ENCODE measurements at places on chromosomes 1 and 21.

GRCh38 chr1:205936846-205937586 lies 6.2 kb downstream of the SLC26A9 start:
- no peak for DNase-seq

DNA sequence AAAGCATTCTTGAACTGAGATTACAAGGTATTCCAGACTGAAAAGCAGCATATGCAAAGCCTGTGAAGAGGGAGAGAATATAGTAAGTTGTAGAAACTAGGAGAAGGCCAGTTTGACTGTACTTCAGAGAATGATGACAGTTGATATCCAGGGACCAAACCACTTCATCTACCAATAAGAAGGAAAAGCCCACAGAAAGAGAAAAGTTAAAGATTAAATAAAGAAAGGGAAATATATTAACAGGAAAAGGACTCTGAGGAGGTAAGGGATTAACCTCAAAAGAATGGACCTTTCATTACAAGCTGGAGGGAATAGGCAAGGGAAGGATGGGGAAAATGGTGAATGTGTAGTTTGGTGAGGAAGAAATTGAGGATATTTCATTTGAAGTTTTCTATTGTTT lies 180.2 kb upstream of the CACYBP start:
- no peak for DNase-seq

- DNase-seq: no peak
These were observed 88.3 kb downstream of the KCNJ6 start for GRCh38 chr21:37827913-37828312.

- DNase-seq: no peak
These were observed 356.5 kb downstream of the GPATCH2 start for GRCh38 chr1:217274416-217274815.

DNA sequence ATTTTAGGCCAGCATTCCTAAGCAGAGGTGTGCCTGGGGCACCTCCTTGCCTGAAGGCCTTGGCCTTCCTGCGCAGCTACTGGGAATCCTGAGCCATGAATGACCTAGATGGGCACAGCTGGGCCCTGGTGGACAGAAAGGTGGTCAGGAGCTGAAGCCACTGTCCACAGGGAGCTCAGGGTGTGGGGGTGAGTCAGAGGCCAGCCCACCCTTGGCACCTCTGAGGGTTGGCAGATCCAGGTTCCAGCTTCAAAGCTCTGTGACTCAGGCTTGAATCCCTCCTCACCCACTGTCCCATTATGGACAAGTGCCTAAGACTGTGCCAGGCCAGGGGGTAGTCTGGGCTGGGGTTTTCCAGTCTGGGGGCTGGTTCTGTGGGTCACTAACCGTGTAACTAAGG lies 6.4 kb upstream of the EDN2 start:
- DNase-seq: no peak

DNA sequence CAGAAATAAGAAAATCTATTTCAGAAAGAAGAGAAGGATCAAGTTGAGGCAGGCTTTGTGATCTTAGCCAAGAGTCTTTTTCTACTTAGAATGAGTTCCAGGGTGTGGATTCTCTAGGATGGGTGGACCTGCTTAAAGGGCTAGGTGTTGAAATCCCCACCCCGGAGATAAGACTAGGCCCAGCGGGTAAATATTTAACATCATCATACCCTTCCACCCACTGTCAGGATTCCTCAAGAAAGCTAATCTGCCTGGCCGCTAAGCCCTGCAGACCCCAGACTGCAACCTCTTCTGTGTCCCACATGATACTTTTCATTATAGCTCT lies 5.8 kb downstream of the IGSF9 start:
- DNase-seq: no peak

DNA sequence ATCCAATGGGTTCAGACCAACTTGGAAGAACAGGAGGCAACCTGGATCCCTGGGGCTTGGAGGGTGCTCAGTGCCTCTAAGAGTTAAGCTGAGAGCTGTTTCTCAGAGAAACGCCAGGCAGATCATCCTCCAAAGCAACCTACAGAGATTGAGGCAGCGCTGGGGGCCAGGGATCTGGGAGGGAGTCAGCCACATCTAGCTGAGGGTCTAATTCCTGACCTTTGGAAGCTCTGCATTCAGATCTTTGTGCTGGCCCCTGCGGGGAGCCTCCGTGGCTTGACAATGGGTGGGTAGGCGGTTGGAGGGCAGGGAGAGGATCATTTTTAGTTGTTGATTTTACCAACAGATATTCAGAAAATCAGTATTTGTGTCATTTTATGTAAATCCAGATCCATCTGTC lies 79.3 kb downstream of the DDX20 start:
- DNase-seq: no peak

- no peak for DNase-seq
These were observed 3.9 kb downstream of the CD1B start for GRCh38 chr1:158327481-158327880.

GRCh38 chr1:14745789-14746188 lies 147.3 kb downstream of the KAZN start:
- DNase-seq: no peak

GRCh38 chr1:182608845-182609610 lies 4.8 kb upstream of the RGS16 start:
- DNase-seq: no peak

DNA sequence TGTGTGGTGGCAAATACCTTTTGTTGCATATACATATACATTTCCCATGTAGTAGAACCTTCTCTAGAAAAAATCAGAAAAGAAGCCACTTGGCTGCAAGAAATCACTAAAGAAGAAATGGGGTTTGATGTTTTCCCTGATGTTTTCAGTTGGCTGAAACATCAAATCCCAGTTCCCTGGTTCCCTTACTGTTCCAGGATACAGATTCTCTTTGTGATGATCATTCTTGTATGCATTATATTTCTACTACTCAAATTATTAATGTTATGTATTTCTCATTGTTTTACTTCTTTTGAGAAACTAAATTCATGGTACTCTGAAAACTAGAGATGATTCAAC lies 7.6 kb downstream of the RNU1-2 start:
- no peak for DNase-seq

- no peak for DNase-seq
These were observed 53.8 kb downstream of the LYPLAL1 start for GRCh38 chr1:219227360-219228057.

DNA sequence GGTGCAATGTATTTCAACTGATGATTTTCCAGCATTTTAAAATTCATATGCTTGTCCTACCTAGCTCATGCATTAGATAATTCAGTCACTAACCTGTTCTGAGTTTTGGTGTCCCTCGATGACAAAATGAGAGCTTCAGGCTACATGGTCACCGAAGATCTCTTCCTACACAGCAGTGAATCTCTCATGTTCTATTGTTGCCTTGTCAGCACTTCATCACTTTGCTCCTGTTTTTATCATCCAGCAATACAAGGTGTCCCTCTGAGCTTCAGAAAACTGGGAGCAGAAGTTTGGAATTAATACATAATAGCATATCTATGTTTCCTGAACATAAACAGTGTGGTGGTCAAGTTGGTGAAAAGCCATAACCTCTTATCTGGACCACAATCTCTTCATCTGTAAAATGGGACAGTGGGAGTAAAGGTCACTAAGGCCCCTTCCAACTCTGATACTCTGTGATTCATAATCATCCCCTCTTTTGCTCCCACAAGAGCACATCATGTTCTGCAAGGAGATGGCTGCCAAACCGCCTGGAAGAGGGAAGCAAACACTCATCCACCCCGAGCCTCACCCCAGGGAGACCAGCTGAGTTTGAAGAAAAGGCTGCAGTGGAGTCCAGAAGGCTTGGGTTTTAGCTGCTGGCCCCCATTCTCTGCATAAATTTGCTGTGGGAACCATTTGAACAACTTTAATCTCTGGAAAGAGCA lies 137.9 kb upstream of the F3 start:
- DNase-seq: no peak

DNA sequence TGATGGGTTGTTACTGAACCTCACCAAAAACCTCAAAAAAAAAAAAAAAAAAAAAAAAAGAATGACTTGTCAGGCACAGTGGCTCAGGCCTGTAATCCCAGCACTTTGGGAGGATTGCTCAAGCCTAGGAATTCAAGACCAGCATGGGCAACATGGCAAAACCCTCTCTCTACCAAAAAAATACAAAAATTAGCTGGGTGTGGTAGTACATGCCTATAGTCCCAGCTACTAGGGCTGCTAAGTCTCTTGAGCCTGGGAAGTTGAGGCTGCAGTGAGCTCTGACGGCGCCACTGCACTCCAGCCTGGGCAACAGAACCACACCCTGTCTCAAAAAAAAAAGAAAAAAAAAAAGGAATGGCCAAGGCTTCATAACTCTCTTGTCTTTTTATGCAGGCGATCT lies 11.1 kb downstream of the CHAF1B start:
- DNase-seq: no peak

DNA sequence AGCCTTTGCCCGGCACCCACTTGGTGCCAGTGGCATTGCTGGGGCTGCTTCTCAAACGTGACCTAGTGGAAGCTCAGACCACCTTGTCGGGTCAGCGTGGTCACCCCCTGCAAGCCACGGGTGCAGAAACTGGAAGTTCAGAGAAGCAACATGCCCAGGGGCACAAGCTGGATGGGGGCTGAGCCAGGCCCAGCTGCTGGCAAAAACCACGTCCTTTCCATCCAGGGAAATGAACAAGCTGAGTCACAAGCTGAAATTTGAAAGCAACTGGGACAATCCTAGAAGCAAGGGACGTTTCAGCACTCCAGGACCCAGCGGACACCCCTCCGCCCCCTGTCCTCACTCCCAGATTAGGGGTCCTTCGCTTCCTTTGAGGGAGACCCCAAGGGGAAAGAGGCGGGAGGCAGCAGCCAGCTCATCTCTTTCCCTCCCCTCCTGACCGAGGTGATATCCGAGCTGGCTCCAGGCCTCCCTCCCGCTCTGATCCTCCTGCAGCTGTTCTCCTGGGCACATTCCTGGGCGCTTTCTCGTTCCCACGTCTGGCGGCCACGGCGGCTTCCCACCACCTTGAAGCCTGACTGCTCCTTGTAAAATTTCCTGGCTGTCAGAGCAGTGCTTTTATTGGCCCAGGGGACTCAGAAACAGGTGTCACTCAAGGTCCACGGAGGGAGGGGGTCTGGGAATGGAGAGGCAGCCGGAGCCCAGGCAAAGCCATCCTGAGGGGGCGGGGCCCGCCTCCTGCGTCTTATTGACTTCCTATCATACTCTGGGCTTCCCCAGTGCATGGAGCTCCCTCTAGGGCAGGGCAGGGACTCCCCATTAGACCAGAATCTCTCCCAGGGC lies 62.8 kb downstream of the PAX7 start:
- DNase-seq: no peak

- no peak for DNase-seq
These were observed 26.4 kb downstream of the LRRC8B start for GRCh38 chr1:89550995-89551394.

GRCh38 chr1:41752514-41753170 lies 166.1 kb downstream of the HIVEP3 start:
- DNase-seq: no peak
